ENCODE measurements at places on chromosomes 16 and 17. TPM values are rescaled to one million over a fixed set of nuclear protein-coding genes. Genes with fewer than 3 reads are reported as not detected.

Gene EIF3CL
- 98.8 TPM for total RNA-seq

Gene SPNS1
- 29.2 TPM for total RNA-seq

GRCh38 chr16:11677451-11677951 is 9.2 kb downstream of the SNN start:
- H3K36me3 ChIP-seq: peaks cover 70% of the 10 kb centered on the region
- peak overlapping the region; percentile 83 for H3K27ac ChIP-seq
- H3K27me3 ChIP-seq: no peaks in the 10 kb centered on the region
- peaks cover 98% of the 10 kb centered on the region for H3K4me1 ChIP-seq
- DNase-seq: no peak
- H3K4me3 ChIP-seq: peak overlapping the region; percentile 41

- no peak overlapping the region for H3K27ac ChIP-seq
- no peak for DNase-seq
- H3K27me3 ChIP-seq: no peaks in the 10 kb centered on the region
- no peaks in the 10 kb centered on the region for H3K4me1 ChIP-seq
- H3K36me3 ChIP-seq: no peaks in the 10 kb centered on the region
Measured at GRCh38 chr17:69412251-69412671, 2.2 kb upstream of the MAP2K6 start.
